ENCODE measurements at places on chromosomes 3 and 15.

- no peak for DNase-seq
These were observed 87.9 kb downstream of the DNAJB8 start for GRCh38 chr3:128378631-128379347.

DNA sequence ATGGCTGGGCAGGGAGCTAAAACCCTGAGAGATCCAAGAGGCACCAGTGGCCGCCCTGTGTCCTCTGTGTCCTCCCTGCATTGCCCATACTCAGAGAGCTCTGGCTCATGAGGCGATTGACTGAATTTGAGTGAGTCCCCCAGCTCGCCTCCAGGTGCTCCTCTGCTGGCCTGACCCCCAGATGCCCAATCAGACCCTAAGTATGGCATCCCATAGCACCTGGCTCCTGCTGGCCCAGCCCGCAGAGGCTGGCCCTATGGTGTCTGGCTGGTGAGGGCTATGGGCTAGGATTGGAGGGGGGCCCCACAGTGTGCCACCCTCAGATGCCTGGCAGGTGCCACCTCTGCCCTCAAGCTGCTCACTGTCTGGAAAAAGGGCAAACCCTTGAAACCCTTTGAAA lies 1.6 kb upstream of the TKT start:
- DNase-seq: no peak

GRCh38 chr15:31100738-31101137 lies 787 bp downstream of the TRPM1 start:
- no peak for DNase-seq

- DNase-seq: no peak
These were observed 19.0 kb upstream of the DMXL2 start for GRCh38 chr15:51641490-51642130.

GRCh38 chr3:31725976-31726375 lies 193.3 kb downstream of the STT3B start:
- no peak for DNase-seq

GRCh38 chr15:63312286-63312685 lies 34.9 kb downstream of the APH1B start:
- DNase-seq: no peak

GRCh38 chr3:10015461-10015904 lies 10.8 kb upstream of the FANCD2 start:
- DNase-seq: peak; percentile 34

DNA sequence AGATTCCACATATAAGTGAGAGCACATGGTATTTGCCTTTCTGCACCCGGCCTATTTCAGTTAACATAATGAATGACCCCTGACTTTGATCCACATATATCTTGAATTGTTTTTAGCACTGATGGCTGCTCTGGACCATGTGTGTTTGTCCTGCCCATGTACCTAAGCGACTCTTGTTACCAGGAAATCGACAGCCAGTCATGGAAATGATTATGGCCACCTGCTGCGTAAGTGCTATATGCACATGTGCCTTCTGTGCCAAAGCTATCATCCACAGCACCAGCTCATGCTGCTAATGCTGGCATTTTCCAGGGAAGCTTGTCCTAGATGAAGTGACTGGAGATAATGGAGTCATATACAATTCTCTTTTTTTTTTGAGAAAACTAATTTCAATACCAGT lies 103.7 kb downstream of the PEX5L start:
- DNase-seq: no peak

GRCh38 chr15:38247336-38247735 lies 5.3 kb upstream of the SPRED1 start:
- DNase-seq: no peak

DNA sequence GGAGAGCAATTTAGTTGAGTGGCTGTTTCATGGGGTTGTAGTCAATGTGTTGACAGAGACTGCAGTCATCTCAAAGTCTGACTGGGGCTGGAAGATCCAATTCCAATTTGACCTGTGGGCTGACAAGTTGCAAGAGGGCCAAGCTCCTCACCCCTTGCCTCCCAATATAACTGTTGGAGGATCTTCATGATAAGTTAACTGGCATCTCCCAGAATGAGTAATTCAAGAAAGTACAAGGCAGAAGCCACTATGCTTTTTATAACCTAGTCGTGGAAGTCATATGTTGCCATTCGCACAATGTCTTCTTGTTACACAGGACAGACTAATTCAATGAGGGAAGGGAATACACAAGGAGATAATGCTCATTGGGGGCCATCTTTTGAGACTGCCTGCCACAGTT lies 29.1 kb downstream of the GPR15 start:
- DNase-seq: no peak

GRCh38 chr3:7669641-7670040 lies 808.7 kb downstream of the GRM7 start:
- DNase-seq: no peak

DNA sequence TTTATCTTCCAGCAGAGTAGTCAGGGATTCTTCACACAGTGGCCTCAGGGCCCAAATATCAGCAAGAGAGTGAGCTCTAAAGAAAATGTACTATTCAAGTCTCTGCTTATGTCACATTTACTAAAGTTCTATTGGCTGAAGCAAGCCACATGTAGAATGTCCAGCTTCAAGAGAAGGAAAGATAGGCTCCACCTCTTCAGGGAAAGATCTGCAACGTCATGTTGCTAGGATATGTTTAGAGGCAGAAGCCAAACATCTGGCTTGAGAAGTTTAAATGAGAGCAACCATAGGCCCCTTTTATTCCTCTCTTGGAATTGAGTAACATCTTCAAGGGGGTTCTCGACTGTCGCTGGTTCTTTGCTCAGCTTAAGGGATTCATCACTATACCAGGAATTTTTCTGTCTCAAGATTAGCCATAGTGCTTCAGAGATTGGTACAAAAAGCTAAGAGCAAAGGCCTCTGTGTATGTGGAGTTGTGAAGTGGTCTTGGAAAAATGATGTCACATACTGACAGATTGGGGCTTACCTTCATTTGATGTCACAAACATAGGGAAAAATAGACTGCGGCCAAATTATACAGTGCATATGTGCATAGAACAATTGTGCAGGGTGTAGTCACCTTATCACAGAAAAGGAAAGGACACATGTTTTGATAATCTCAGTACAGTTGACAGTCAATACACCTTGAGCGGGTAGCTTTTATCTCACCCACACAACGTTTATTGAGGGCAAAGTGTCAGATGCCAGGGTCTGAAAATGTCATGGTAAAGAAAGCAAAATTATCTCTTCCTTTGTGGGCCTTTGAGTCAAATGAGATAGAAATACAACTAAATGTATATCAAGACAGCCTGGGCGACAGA lies 11.3 kb upstream of the THRB start:
- peak; percentile 75 for DNase-seq

- DNase-seq: no peak
These were observed 46.4 kb upstream of the IQSEC1 start for GRCh38 chr3:13119471-13120220.

- DNase-seq: peak; percentile 75
These were observed 4.8 kb upstream of the MECOM start for GRCh38 chr3:169668072-169668956.

DNA sequence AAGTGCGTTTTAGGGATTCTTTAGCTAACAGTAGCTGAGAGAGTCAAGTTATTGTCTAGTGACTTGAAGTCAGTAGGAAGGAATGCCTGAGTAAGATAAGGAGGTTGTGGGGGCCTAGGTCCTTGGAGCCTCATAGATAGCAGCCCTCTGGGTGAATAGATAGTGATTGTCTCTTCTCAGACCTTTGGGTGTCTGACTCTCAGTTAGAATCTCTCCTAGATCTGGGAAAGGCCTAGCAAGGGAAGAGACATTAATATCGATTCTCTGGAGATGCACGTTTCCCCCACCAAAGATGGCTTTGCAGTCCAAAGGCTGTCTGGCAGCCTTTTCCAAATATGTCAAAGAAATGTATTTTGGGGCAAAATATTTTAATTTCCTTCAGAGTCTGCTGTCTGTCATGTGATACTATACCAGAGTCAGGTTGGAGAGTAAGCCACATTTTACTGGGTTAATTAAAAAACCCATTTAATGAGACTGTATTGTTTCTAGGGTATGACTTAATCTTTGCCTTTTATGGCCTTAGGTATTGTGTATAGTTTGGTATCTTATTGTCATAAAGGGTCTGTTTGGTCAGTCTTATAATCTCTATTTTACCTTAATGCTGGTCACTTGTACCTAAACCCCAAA lies 92.2 kb downstream of the ST6GAL1 start:
- DNase-seq: peak; percentile 97

- no peak for DNase-seq
These were observed 9.7 kb upstream of the FBXL22 start for GRCh38 chr15:63587527-63587926.

GRCh38 chr3:154981664-154982063 lies 98.5 kb upstream of the MME start:
- no peak for DNase-seq

DNA sequence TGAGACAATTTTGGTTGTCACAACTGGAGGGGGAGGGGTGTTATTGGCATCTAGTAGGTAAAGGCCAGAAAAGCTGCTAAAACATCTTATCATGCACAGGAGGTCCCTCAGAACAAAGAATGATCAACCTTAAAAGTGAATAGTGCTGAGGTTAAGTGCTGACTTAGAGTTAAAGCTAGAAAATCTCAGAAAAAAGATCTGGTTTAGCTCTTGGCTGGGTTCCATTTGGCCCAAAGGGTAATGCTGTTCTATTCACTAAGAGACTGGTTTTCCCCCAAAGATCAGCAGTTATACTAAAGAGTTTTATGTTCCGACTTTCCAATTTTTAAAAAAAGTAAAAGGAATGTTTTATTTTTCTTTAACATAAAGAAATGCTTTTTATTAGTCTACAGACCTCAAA lies 15.6 kb downstream of the DCBLD2 start:
- DNase-seq: no peak

- DNase-seq: no peak
These were observed 25.3 kb downstream of the LRRC49 start for GRCh38 chr15:70917955-70918354.

- DNase-seq: no peak
These were observed 75.3 kb downstream of the TMEM108 start for GRCh38 chr3:133113526-133113925.

GRCh38 chr15:91665212-91665611 lies 188.3 kb upstream of the SLCO3A1 start:
- no peak for DNase-seq

- DNase-seq: peak; percentile 75
These were observed 737 bp upstream of the ITPR1 start for GRCh38 chr3:4492208-4493013.

GRCh38 chr3:159209459-159209858 lies 407.6 kb downstream of the MFSD1 start:
- DNase-seq: no peak

GRCh38 chr3:122640437-122640999 lies 40.1 kb upstream of the PARP14 start:
- no peak for DNase-seq

- DNase-seq: peak; percentile 28
These were observed 1073.5 kb downstream of the NAALADL2 start for GRCh38 chr3:175932586-175932985.

DNA sequence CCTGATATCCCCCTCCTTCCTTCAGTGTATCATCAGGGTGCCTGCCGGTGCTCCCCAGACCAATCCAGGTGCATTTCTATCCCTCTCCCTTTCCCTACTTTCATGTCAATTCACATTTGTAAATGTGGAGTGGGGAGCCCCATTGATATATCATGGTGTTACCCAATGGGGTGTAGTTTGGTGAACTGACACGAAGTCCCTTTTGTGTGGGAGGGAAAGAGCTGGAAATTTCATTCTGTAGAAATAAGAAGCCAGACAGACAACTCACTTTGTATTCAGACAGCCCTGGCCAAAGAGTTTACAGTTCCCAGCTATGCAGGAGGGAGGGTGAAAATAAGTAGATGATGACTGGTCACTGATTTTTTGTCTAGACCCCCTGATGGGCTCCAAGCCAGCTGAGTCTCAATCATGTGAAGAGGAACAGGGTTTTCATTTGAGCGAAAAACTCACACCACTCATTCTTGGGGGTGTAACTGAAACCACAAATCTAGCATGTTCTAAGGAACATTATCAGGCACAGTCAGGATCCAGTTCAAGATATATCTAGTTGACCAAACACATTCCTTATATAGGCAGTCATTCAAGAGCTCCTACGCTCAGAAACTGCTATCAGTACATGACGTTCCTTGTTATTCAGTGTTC lies 58.9 kb downstream of the LMCD1 start:
- peak; percentile 77 for DNase-seq

- DNase-seq: no peak
These were observed 282.9 kb upstream of the ZPLD1 start for GRCh38 chr3:102151935-102152334.

- no peak for DNase-seq
These were observed 1.8 kb downstream of the TMEM115 start for GRCh38 chr3:50357481-50357880.

DNA sequence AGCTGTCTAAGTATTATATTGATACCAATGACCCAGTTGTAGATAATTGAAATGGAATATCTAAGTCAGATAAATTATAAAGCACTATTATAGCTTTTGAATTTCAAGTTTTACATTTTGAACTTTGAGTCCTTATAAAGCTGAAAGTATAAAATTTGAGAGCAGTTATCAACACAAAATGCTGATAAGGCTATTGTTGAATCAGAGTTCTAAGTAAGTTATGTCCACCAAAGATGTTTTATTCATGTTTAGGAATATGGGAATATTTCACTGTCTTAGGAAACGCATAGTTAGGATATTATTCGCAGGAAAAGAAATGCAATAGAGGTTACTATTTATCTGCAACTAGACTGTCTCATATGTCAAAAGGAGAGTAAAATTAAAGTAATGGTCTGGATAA lies 29.4 kb downstream of the ZPLD1 start:
- DNase-seq: no peak

DNA sequence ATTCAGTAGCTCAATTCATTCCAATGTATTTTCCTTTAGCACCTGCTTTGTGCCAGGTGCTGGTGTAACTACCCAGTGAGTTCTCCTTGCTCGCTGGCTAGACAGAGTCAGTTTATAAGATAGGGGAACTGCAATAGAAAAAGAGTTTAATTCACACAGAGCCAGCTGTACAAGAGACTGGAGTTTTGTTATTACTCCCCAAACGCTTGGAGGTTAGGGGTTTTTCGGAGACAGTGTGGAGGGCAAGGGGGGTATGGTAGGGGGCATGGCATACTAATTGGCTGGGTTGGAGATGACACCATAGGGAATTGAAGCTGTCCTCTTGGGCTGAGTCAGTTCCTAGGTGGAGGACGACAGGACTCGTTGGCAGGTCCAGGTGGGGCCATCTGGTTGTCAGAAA lies 5.4 kb upstream of the CFAP91 start:
- no peak for DNase-seq

GRCh38 chr3:190525634-190526033 lies 11.7 kb downstream of the IL1RAP start:
- no peak for DNase-seq

- no peak for DNase-seq
These were observed 25.2 kb upstream of the IQSEC1 start for GRCh38 chr3:13098192-13098988.

GRCh38 chr3:119420196-119420595 lies 43.2 kb downstream of the TMEM39A start:
- DNase-seq: no peak

GRCh38 chr3:194318511-194319161 lies 32.5 kb downstream of the CPN2 start:
- no peak for DNase-seq

- peak; percentile 69 for DNase-seq
These were observed 331 bp downstream of the RNU6-1 start for GRCh38 chr15:67839499-67839928.

GRCh38 chr15:57751177-57751800 lies 44.8 kb downstream of the POLR2M start:
- DNase-seq: peak; percentile 41

Measured in hematopoietic multipotent progenitor cell treated with erythropoietin and hydrocortisone succinate and interleukin-3 and kit ligand, for 4 days (in vitro differentiated cells).